ENCODE measurements at places on chromosomes 4 and X. TPM values are rescaled to one million over a fixed set of nuclear protein-coding genes. Genes with fewer than 3 reads are reported as not detected.

The ASB5 gene
- total RNA-seq = 2.5 TPM

The BST1 gene
- 26.2 TPM for total RNA-seq

The HSFX2 gene
- 0.48 TPM for total RNA-seq

The BGN gene
- 392 TPM for total RNA-seq

The ATP6AP1 gene
- 59.9 TPM for total RNA-seq

The PAGE2B gene
- not detected for total RNA-seq

The SSX2B gene
- not detected for total RNA-seq

The ETDB gene
- total RNA-seq = not detected

The RAI2 gene
- 33.8 TPM for total RNA-seq

The RBMXL3 gene
- total RNA-seq = not detected

The PLXNB3 gene
- 16.8 TPM for total RNA-seq

The MAOA gene
- total RNA-seq = 90.5 TPM

The NAP1L3 gene
- total RNA-seq = 5.7 TPM

The MAPK10 gene
- total RNA-seq = 30.5 TPM

- no peak for DNase-seq
Measured at GRCh38 chrX:19571711-19572110, 56.4 kb upstream of the MAP3K15 start.

DNA sequence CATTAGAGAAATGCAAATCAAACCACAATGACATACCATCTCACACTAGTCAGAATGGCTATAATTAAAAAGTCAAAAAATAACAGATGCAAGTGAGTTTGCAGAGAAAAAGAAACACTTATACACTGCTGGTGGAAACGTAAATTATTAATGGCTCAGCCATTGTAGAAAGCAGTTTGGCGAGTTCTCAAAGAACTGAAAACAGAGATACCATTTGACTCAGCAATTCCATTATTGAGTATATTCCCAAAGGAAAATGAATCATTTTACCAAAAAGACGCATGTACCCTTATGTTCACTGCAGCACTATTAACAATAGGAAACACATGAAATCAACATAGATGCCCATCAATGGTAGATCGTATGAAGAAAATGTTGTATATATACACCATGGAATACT lies 75.0 kb downstream of the NAA11 start:
- DNase-seq = no peak

GRCh38 chrX:106649523-106650428 lies 38.0 kb downstream of the RADX start:
- DNase-seq = no peak

DNA sequence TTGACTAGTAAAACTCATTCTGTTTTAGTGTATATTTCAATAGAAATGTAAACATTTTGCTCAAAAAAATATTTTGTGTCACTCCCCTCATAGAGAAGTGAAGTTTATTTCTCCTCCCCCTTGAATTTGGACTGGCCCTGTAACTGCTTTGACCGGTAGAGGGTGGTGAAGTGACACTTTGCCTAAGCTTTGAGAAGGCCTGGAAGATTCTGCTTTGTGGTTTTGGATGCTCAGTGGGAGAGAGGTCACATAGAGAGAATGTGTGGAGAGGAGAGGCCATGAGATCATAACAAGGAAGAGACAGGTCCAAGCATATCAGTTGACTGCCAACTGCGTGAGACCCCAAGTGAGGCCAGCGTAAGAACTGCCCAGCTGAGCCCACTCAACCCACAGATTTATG lies 19.1 kb upstream of the ARX start:
- no peak for DNase-seq

- peak; percentile 65 for DNase-seq
Measured at GRCh38 chr4:26753617-26754016, 107.0 kb upstream of the STIM2 start.

DNA sequence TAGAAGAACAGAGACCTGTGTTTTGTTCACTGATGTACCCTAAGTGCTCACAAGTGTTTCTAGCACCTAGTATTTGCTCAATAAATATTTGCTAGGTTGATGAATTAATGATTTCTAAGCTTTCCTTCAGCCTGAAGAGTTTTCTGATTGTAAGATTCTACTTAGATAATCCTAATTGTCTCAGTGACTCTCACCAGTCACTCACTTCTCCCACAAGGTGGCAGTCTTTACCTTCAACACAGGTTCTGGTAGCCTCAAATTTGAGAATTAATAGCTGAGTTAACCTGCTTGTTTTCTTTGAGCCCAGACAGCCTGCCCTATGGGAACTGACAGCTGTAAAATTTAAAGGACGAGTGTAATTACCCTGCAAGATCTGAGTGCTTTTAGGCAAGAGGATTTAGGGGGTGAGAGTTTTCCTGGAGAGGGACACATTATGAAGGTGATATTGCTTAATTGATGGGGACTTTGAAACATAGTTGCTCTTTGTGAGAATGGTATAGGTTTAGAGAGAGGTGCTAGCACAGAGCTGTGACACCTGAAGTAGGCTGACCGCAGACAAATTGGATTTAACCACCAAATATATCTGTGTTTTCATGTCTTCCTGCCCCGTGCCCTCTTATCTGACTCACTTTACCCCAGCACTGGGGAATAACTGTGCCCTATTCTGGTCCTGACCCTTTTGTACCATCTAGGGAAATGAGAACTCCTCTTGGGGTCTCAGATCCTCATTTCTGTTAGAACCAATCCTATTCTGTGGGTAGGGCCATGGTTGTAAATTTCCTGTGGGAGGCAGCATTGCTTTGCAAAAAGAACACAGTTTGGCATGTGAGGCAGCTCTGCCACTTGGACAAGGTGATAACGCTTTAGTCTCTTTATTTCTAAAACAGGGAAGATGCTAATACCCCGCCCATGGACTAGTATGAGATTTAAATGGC lies 27.7 kb downstream of the CD38 start:
- DNase-seq = no peak

- no peak for DNase-seq
Measured at GRCh38 chr4:7747566-7747965, 192.1 kb downstream of the AFAP1 start.

- DNase-seq = no peak
Measured at GRCh38 chr4:121237069-121237399, 72.9 kb upstream of the TNIP3 start.

DNA sequence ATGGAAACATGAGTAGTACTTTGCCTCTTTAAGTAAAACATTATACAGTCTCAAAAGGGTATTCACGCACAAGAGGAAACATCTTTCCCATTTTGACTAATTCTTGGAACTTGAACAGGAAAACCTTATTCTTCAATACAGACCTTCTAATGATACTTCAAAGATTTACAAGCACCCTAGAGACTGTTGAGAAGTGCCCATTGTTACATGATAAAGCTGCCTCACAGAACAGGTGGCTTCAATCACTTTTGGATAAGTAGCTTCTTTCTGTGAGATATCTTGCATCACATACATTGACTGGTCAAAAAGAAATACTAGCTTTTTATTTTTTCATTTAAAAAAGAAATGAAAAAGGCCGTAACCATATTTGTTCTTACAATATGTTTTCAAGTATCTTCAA lies 219.4 kb downstream of the EPHA5 start:
- no peak for DNase-seq

- no peak for DNase-seq
Measured at GRCh38 chr4:3128976-3129375, 54.5 kb downstream of the HTT start.

- no peak for DNase-seq
Measured at GRCh38 chr4:121597346-121597934, 99.3 kb downstream of the ANXA5 start.

GRCh38 chr4:143351149-143351691 lies 14.5 kb downstream of the GAB1 start:
- DNase-seq = no peak

- DNase-seq = no peak
Measured at GRCh38 chrX:124341396-124342132, 4.8 kb upstream of the SH2D1A start.

GRCh38 chrX:17814557-17814956 lies 46.5 kb downstream of the RAI2 start:
- DNase-seq = no peak

DNA sequence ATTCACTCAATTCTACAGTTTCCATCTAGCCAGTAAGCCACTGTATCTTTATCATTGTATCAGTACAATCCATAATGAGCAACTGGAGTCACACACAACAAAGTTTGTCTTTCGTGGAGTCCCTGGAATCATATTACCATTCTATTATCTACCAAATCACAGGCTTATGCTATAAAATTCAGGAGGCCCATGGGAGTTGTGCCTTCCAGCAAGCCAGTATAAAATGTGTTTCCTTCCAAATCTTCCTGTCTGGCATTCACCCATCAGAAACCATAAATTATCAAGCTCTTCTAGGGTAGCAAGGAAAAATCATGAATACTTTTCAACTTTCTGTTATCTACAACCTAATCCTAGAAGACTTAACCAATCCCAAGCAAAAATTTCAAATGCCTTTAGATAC lies 1383.3 kb upstream of the PCDH7 start:
- no peak for DNase-seq

GRCh38 chr4:127775843-127776242 lies 6.3 kb upstream of the HSPA4L start:
- no peak for DNase-seq

DNA sequence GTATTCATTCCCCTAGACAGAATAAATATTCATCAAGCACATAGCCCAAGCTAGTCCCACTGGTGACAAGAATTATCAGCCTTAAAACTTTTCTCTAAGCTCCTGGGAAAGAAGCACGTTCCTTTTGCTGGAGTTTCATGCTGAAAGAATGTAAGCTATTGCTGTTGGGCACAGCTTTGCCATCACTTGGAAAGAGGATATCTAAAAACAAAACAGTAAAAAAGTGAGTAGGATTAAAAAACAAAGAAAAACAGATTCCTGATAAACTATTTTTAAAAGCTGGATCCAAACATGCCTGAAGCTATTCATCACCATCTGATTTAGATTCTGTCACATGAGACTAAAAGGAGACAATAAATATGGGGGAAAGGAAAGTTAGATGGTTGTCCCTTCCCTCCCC lies 176.8 kb downstream of the SCFD2 start:
- DNase-seq = no peak

GRCh38 chr4:6426571-6427438 lies 45.6 kb downstream of the PPP2R2C start:
- no peak for DNase-seq

DNA sequence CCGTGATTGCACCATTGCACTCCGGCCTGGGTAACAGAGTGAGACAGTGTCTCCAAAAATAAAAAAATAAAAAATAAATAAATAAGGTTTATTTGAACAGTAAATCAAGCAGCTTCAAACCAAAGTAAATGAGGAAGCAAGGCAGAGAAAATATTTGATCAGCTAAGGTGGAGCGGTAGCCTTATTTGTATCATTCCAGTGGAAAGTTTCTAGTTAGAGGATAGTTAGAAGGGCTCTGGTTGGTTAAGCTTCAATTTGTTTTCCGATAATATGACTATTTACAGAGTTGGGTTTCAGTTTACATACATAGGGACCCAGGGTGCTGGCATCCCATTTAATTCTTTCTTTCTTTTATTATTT lies 21.8 kb upstream of the OPHN1 start:
- no peak for DNase-seq

- no peak for DNase-seq
Measured at GRCh38 chr4:60637976-60638375, 562.1 kb upstream of the ADGRL3 start.

- no peak for DNase-seq
Measured at GRCh38 chr4:153023139-153023538, 87.0 kb downstream of the FHDC1 start.

- DNase-seq = no peak
Measured at GRCh38 chr4:184355111-184355604, 119.2 kb downstream of the IRF2 start.

DNA sequence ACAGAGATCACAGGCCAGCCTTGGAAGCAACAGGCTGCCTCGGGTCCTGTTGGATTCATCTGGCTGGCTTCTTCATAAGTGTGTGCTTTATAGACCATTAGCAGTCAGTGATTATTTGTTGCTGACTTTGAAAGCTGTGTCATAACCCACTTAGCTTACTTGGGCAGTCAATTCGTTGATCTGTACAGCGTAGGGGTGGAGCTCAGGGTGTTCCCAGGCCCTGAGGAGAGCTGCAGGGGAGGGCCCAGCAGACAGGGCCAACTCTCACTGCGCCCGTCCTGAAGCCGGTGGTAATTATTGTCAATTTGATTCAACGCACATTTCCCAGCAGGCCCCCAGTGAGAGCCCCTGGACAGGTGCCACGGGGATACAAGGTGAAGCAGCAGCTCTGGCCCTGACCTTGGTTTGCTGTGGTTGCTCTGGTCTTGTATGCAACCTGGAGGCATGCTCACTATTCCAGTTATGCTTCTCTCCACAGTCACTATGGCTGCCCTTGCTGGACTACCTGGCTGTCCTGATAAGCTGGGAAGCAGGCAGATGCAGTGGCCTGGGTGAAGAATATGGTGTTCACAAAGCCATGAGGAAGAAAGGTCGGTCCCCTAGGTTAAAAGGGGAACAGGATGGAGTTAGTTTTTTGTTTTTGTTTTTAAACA lies 40.1 kb upstream of the HMGB3 start:
- DNase-seq = peak; percentile 62

- no peak for DNase-seq
Measured at GRCh38 chr4:11165052-11165451, 263.6 kb downstream of the HS3ST1 start.

- no peak for DNase-seq
Measured at GRCh38 chr4:11480683-11481082, 52.0 kb upstream of the HS3ST1 start.
